Renal cortex interstitium (tissue), 15 donors: ENCODE measurements at places on chromosomes 7 and 10. TPM values are rescaled to one million over a fixed set of nuclear protein-coding genes. Genes with fewer than 3 reads are reported as not detected.

DNA sequence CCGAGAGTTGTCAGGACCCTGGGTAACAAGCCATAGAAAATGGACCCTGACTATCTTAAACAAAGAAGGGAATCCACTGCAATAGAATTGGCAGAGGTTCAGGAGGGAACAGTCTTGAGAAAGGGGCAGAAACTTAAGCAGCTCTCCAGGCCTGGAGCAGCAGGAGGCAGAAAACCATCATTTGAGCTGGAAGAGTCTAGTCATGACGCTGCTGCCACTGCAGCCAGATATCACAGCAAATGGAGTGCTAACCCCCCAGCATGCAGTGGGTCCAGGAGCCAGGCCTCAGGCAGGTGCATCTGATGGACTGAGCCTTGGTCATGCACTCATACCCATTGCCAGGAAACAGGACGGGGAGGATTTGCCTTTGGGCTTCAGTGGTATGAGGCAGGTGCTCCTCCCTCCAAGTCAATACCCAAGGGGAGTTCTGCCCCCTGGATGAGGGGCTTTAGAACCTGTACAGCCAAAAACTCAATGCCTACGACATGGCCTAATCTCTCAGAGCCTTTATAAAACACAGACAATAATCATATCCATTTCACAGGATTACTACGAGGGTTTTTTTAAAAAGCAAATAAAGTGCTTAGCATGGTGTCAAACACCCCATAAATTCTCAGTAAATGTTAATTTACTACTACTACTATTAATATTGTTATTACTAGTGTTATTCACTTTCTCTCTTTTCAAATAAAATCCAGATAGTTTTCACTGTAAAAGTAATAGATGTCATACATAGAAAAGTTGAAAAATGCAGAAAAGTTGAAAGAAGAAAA, 30.7 kb downstream of the DUSP5 start:
- no peak for DNase-seq

DNA sequence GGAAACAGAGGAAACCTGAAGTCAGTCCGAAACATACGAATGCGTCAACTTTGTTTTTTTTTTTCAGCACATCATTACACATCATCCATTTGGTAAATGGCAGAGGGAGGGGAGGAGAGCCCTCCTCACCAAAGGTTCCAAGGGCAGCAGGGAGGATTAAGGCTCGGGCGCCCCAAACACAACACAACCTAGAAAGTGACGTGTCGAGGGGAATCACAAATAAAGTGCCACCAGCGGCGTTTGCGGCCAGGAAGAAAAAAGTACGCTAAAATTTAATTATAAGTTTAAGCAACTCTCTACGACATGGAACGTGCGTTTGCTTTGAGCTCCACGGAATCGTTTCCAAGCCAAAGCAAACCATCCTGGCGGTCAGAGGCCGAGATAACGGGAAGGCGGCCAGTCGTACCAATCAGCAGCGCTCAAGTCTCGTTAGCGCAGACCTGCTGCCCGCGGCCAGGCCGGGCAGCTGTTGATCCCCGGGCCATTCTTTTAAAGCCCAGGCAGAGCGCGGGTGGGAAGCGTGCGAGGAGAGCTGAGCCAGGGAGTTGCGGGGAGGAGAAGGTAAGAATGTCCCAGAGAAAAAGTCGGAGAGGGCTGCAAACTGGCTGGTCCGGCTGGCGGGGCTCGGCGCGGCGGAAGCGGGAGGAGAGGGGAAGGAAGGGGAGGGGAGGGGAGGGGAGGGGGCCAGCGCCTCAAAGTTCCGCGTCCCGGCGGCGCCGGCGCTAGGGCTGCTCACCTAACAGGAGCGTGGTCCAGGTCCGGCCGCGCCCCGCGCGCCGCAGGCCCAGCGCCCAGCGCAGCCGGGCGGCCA, 719 bp downstream of the DPY19L1 start:
- DNase-seq, result peak; percentile 38

DNA sequence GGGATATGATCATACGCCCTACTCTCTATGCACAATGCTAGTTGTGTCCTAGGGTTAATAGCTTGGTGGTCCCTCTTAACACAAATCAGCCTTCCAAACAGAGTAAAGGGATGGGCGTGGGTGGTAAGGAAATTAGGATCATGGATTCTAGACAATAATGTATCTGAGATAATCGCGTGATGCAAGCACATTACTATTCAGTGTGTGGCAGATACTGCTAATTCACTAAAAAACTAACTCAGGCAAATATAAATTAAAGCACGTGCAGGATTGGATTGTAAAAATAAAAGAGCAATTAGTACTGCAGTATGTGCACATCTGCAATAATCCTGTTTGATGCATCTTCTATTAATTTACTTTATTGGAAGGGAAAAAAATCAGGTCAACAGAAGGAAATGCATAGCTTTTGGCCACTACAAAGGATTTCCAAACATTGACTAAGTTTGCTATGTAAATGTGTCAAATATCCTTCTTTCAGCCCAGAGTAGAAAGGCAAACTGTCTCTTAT, 22.0 kb downstream of the TWIST1 start:
- DNase-seq, result no peak

Gene LBX1
- 0.03 TPM for polyA plus RNA-seq

- no peak for DNase-seq
Measured at GRCh38 chr10:72694476-72695369, 2.8 kb downstream of the MCU start.

Gene COL1A2
- 650 TPM for polyA plus RNA-seq
